SHP77 treated with DMSO at 0.1 percent for 48 hours (cell line): ENCODE measurements at places on chromosomes 1 and 21.

DNA sequence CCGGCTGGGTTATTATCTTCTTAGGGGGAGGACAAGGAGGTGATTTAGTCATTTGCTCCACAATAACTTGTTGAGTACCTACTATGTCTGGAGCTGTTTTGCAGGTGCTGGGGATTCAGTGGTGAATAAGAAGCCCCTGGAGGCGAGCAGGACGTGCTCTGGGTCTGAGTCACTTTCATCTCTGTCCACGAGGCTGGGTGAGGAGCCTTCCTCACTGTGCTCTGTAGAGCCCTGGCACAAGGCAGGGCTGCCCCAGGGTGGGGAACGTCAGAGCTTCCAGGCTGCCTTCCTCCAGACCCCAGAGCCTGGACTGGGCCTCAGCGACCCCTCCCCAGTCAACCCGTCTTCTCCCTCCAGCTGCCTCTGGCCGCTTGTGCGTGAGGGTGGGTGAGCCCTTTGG, 2.5 kb upstream of the PADI6 start:
- no peak for DNase-seq

DNA sequence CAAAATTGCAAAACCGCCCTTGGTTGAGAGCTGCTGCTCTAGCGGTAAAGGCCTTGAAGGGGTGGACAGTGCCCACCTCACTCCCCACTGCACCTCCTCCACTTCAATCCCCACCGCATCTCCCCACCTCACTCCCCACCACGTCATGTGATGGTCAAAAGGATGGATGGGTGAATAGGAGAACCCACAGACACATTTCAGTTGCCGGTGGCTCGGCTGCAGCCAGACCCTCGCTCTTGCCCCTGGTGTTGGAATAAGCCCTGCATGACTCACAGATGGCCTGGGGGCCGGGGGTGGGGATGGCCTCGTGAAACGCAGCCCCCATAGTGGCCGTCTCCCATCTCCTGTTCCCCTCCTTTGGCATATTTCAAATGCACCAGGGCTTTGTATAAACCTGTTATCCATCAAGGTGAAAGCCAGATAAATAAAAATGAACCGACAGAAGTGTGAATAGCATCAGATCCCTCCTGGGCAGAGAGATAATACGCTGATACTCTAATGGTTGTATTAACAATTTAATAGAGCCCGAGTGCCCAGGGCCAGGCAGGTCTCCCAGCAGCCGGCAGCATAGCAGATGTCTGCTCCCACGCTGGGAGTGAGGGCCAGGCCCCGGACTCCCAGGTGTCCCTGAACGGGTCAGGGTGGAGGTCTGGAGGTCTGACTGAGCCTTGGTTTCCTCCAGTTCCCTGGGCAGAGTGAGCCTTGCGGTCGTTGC, 300.3 kb downstream of the NPHP4 start:
- DNase-seq: no peak

DNA sequence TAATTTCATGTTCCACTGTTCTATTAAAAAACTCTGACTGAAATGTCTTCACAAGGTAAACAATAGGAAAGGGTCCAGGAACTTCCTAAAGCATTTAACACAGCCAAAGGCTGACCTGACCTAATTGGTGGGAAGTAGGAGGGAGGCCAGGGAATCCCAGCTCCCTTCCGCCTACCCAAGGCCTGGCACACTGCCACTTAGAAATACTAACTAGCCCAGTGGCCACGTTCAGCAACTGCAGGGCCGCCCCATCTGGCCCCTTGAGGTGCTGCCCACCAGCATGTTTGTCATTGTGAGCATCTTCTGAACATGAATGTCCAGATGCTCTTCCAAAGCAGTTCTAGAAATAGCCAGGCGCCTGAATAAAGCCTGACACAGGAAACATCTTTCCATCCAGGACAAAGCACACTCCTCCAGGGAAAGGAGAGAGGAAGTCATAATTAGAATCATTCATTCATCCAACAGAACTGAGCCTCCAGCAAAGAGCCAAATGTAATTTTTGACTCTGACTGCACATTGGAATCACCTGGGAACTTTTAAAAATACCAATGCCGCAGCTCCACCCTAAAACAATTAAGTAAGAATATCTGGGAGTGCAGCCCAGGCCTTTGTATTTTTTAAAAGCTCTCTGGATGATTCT, 44.6 kb upstream of the BCL9 start:
- DNase-seq: peak; percentile 44

DNA sequence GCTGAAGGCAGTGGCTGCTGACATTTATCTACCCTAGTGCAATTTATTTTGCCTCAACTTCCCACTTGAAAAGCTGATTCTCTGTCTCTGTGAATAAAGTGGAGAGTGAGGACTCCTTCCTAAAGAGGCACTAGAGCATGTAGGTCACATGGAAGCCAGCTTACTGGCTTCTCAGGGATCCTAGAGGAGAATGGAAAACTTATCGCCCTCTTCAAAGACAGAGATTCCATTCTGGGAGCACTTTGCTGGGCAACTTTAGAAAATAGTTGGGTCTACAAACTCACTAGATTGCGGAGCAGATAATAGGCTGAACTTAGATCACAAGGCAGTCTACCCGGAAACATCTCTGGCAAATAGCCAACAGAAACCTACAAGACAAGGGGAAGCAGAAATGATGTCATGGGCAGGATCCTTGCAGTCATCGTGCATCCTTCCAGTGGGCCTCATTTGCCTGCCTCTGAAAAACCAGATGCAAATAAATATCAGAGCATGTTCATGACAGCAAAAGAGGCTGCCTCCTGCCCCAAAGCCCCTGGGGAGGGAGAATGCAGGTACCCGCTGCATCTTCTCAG, 104.8 kb upstream of the BARHL2 start:
- DNase-seq: no peak

DNA sequence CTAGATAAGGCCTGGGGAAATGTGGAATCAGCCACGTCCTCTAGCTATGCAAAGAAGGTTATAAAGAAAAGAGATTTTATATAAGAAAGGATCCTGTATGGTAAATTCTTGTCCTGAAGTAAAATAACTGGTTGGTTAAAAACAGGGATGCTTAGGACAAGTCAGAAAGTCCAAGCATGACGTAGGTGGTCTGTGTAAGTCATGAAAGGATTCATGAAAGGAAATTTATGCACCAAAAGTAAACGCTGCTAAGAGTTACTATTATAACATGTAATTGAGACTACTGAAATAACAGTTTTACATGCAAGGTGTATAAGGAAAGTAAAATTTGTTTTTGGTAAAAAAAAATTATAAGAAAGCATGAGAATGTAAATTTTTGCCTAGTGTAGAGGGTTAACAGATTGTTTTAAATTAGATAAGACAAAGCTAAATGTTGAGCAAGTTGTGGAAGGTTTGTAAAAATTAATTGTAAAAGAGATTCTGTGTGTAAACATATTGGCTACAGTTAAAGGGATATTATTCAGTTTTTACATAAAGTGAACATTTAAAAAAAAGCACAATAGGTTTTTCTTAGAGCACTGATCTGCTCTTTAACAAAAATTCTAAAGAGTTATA, 43.9 kb downstream of the PIGK start:
- no peak for DNase-seq

GRCh38 chr1:178028841-178029481, 59.1 kb upstream of the SEC16B start:
- DNase-seq: no peak

GRCh38 chr1:30615076-30615795, 108.1 kb downstream of the MATN1 start:
- DNase-seq: no peak
